IgD-negative memory B cell (primary cell): ENCODE measurements at places on chromosomes 1 and 21. TPM values are rescaled to one million over a fixed set of nuclear protein-coding genes. Genes with fewer than 3 reads are reported as not detected.

The SGIP1 gene
- 0.71 TPM for polyA plus RNA-seq

The PADI2 gene
- 0.10 TPM for polyA plus RNA-seq

The CASQ2 gene
- polyA plus RNA-seq: not detected

The OR10Z1 gene
- polyA plus RNA-seq: not detected

The ACTL8 gene
- not detected for polyA plus RNA-seq

The SYPL2 gene
- not detected for polyA plus RNA-seq

The FBXO2 gene
- 18.0 TPM for polyA plus RNA-seq

The TMEM50A gene
- polyA plus RNA-seq: 111 TPM

The CFAP126 gene
- polyA plus RNA-seq: not detected

The DNM3 gene
- polyA plus RNA-seq: 0.39 TPM

The GUCA2B gene
- not detected for polyA plus RNA-seq

The CCDC30 gene
- polyA plus RNA-seq: 1.5 TPM

The SPSB1 gene
- 1.8 TPM for polyA plus RNA-seq

The OR2M3 gene
- not detected for polyA plus RNA-seq

The RALGPS2 gene
- 257 TPM for polyA plus RNA-seq

The CGN gene
- not detected for polyA plus RNA-seq

The RGS8 gene
- not detected for polyA plus RNA-seq

The RUNX3 gene
- 30.1 TPM for polyA plus RNA-seq

The SH2D1B gene
- 0.26 TPM for polyA plus RNA-seq

The NIPAL3 gene
- 36.3 TPM for polyA plus RNA-seq

The ATP6V1G3 gene
- polyA plus RNA-seq: not detected

The HES3 gene
- polyA plus RNA-seq: not detected

The TMEM61 gene
- not detected for polyA plus RNA-seq

The RAB3GAP2 gene
- 25.6 TPM for polyA plus RNA-seq
